HEK293T (cell line): ENCODE measurements at places on chromosomes 12 and 14.

GRCh38 chr12:121803861-121804416 lies at the start of gene SETD1B:
SETD1B (plus strand) TSS chr12:121804009; CDS start chr12:121804738, 729 bp downstream.
- DNase-seq, result no peak

- DNase-seq, result no peak
These were observed 214.0 kb upstream of the NOVA1 start for GRCh38 chr14:26811756-26812305.

GRCh38 chr14:64870160-64870559 lies 9.5 kb downstream of the SPTB start:
- DNase-seq, result no peak

DNA sequence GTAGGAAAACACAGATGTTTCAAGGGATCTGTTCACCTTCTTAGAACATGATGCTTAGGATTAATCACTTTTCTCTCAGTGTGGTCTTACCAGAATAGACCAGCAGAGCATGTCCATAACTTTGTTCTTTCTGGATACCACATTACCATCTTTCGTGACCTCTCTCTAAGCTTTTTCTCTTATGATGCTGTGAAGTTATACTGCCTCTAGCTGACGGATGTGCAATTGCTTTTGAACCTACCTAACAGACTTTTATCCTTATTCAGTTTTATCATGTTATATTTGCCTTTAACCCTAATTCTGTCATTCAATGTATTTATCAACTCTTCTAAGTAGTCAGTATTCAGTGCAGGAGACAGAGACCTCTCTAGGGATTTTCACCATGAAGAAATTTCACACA lies 246.7 kb downstream of the DACT1 start:
- no peak for DNase-seq

DNA sequence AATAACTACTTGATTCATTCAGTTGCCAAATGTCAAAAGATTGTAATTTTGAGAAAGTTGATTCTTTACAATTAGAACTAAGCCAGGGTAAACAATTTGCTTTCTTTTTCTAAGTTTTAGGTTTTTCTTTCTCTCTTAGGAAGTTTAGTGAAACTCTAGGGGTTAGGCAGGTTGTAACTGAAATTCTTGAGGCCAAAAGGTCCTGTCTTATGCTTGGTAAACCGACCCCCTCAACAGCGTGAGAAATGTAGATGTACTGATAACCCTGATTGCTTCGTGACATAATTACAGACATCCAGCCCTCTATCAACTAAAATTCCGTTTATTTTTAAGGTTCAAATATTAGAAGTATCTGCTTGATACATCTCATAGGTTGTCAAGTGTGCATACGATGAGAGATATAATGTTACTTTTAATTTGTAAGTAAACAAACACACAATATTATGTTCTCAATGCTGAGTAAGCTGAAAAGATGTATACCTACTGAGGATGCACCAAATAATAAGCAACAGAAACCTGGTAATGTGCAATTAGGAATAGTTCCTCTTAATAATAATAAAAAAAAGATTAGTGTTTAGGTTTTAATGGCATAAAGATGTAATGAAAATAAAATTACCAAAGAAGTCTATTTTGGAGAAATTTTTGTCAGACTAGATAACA lies 7.2 kb downstream of the FUT8 start:
- DNase-seq, result no peak

- DNase-seq, result no peak
These were observed 44.4 kb downstream of the AMN start for GRCh38 chr14:102966681-102967505.
